ENCODE measurements at places on chromosomes 3 and 15. TPM values are rescaled to one million over a fixed set of nuclear protein-coding genes. Genes with fewer than 3 reads are reported as not detected.

Gene PCOLCE2
- not detected for total RNA-seq

Gene GOLGA8J
- not detected for total RNA-seq

Gene SLC22A13
- 0.73 TPM for total RNA-seq

Gene ZDHHC19
- total RNA-seq: 0.49 TPM

Gene LMAN1L
- total RNA-seq: 0.58 TPM

Gene FBXL22
- 1.6 TPM for total RNA-seq

Gene PLSCR5
- total RNA-seq: not detected

Gene SLC28A2
- not detected for total RNA-seq

Gene PP2D1
- total RNA-seq: not detected

Gene SEMA3G
- 0.75 TPM for total RNA-seq

Gene THAP10
- total RNA-seq: not detected

Gene ZNF501
- 5.6 TPM for total RNA-seq

Gene AGTR1
- not detected for total RNA-seq

Gene LTF
- total RNA-seq: not detected

Gene CLDN16
- total RNA-seq: not detected

Gene SLC15A2
- 3.0 TPM for total RNA-seq

Gene PLA2G4B
- 32.0 TPM for total RNA-seq

Gene ZNF860
- total RNA-seq: not detected

Gene FBN1
- 1.2 TPM for total RNA-seq

GRCh38 chr15:76376029-76376428, 39.5 kb downstream of the ISL2 start:
- no peak for DNase-seq

DNA sequence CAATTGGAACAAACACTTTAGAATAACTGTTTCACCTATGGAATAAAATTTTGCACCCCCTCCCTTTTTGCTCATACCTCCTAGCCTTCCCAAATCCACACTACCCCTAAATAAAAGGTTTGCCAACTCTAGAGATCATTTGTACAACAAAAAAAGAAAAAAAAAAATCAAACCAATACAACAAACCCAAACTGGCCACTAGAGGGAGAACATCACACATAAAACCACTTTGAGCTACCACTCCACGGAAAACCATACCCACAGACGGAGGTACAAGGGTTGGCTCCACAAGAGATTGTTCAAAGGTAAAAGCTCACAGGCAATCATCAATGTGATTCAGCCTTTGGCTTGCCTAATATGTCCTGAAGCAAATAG, 47.6 kb downstream of the SETMAR start:
- peak; percentile 47 for DNase-seq

- no peak for DNase-seq
These were observed 226.6 kb upstream of the AZI2 start for GRCh38 chr3:28575100-28575745.

- no peak for DNase-seq
These were observed 246.8 kb upstream of the STT3B start for GRCh38 chr3:31285833-31286486.

DNA sequence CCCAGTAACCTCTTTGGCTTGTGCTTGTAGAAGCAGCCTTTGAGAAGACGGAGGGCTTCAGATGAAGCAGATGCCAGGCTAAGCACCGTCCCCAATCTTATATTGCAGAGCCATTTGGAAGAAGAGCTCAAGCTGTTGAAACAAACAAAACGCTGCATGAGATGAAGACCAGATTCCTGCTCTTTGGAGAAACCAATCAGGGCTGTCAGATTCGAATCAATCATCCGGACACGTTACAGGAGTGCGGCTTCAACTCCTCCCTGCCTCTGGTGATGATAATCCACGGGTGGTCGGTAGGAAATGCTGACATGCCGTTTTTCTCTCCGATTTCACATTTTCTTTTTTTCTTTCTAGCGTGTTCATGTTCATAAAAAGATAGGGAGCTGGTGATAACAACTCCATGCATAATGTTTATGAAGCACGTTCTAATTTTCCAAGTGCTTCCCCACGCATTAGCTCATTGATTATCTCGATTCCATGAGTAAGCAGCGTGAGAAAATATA, 106.5 kb downstream of the LIPC start:
- DNase-seq: no peak

DNA sequence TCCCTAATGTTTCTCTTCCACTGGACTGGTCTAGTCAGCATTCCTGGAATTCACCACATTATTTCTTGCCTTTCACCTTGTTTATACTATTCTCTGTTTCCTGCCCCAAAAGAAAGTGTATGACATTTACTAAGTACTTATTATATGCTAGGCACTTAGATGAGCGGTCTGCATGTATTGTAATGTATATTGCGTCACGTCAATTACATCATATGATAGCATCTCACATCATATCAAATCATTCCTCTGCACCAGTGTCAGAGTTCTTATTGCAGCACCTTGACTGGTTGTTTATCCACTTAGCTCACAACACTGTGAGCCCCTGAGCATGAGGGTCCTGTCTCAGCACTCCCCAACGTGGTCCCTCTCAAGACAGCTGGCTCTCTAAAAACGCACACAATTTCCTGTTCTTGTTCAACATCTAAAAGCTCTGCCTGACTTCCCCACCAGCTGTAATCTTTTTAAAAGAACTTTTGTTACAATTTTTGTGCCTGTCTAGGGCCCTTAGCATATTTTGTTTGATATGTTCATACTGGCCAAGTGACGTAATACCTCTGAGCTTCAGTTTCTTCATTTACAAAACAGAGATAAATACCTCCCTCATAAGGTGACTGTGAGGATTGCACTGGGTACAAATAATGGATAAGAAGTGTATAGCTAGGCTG, 58.8 kb downstream of the ARHGAP31 start:
- no peak for DNase-seq

GRCh38 chr15:59013246-59013873, 25.9 kb downstream of the RNF111 start:
- no peak for DNase-seq

GRCh38 chr3:177236704-177237103, 39.4 kb upstream of the TBL1XR1 start:
- DNase-seq: no peak

GRCh38 chr3:46860017-46860809, 3.0 kb downstream of the MYL3 start:
- DNase-seq: no peak

- no peak for DNase-seq
These were observed 354.8 kb upstream of the TBL1XR1 start for GRCh38 chr3:177552051-177552450.

DNA sequence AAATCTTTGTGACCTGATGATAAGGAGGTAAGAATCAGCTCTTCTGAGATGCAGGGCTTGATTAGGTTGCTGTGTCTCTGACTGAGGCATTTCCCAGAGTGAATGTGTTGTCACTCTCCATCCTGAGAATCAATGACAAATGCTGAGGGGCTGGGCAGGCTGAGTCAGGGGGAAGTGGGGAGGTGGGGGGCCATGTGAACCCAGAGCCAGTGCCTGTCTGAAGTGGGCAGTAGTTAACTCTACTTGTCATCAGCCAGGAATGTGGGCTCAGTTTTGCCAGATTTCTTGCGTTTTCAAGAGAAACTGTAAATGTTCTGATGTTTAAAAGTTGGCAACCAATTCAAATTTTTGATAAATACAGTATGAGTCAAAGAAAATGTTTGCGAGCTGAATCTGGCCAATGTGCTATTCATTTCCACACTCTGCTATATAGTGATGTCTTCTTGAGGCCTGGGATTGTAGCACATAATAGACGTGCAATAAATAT, 3.1 kb upstream of the BNC1 start:
- DNase-seq: no peak

DNA sequence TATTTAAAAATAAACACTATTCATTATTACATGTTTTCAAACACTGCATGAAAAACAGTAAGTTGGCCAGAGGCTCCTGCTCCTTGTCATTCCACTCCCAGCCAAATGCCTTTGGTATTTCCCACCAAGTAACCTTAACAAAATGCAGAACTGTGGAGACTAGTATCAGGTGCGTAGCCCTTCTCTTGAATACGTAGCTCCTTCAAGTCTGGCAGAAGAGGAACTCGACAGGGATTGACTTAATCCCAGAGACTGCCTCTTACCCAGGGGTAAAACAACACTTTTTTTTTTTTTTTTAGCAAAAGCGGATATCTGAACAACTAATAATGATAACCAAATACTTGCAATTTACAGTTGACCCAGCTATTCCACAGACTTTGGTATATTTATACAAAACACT, 738 bp downstream of the COMMD2 start:
- no peak for DNase-seq

- no peak for DNase-seq
These were observed 21.7 kb downstream of the KIF7 start for GRCh38 chr15:89633585-89633984.

DNA sequence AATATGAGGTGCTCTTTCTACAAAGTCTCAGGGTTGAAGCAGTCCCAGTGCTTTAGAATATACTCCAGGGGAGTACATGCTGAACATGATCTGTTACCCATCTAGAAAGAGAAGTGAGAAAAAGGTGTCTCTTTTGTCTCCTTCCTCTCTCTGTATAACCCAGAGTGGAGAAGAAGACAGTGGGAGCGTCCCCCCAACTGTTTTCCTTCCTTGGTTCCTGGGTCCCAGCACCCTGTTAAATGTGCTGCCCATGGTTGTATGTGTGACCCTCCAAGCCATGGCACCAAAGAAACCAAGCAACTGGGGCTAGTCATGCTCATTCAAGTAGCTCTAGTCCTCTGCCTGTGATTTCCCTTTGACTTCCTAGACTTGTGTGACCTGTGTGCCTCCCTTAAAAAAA, 683.7 kb downstream of the TBL1XR1 start:
- no peak for DNase-seq

DNA sequence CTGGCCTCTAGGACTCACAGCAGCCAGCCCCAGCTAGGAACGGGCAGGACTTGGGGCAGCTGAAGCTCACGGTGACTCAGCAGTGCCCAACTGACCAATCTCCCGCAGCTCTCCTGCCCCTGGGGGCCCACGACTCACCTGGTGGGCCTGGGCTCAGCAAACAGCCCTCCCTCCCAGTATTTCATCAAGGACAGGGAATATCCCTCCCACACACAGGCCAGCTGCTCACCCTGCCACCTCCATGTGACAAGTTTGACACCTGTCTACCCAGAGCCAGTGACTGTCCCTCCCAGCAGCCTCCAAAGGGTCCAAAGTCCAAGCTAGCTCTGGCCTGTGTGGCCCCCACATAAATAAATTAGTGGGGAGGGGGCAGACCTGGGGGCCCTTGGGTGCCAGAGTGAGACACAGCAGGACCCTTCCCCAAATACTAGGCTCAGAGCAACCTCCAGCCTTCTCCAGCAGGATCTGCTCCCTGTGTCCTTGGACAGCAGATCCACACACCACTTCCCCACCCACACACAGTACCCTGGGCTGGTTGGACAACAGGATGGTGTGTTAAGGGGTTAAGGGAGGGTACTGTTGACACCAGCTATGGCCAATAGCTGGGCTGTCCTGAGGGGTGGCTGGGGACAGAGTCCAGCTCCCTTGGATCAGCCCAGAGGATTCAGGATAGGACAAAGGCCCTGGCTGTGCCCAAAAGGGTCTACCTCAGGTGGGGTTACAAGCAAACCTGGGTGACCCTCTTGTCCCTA, 4.3 kb downstream of the GNAT1 start:
- no peak for DNase-seq

- DNase-seq: no peak
These were observed 143.6 kb downstream of the PLCL2 start for GRCh38 chr3:17028363-17028762.

- DNase-seq: no peak
These were observed 553.8 kb downstream of the MAGI1 start for GRCh38 chr3:65484964-65485363.

DNA sequence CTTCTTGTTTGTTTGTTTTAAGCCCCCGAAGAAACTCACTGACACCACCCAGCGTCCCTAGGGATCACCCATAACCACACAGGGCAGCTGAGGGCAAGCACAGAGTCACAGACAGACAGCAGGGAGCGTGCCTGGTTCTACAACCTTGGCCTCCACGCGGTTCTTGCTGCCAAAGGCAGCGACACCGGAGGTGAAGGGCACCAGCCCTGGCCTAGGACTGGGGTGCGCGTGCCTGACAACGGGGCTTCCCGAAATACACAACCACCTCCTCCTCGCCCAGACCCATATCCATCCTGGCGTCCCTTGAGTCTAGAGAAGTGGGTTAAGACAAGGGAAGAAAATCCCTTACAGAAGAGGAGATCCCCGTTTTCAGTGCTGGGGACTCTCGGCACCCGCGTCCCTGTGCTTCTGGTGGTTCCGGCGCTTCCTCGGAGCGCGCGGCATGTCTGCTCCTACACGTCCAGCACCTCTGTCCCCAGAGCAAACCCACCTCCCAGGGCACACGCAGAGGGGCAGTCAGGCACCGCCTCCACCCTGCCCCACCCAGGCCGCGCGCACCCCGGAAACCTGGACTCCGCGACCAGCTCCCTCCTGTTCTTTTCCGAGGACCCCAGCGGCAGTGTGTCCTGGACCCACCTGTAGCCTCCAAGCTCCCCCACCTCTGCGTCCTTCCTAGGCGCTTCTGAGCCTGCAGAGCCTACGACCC, 911 bp downstream of the RFTN1 start:
- peak; percentile 54 for DNase-seq

DNA sequence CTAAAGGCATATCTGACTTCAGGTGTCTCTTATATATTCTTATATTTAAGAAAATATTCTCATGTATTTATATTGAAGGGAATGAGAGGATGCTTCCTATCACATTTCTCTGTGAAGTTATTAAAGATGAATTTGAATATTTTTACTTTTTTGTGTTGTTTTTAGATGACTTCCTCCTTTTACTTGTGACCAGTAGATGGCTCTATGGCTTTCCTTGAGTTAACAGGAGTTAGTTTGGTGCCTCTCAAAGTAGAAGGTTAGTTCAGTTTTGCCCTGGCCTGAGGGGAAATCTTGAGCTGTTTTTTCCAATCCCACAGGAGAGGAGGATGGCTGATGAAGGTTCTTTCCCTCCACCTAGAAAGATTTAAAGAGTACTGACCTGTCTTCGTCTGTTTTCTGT, 80.7 kb downstream of the SQOR start:
- DNase-seq: no peak

- no peak for DNase-seq
These were observed 60.2 kb downstream of the MAP3K13 start for GRCh38 chr3:185423178-185423577.

- DNase-seq: no peak
These were observed 82.2 kb upstream of the GOLGA8B start for GRCh38 chr15:34665498-34666116.

DNA sequence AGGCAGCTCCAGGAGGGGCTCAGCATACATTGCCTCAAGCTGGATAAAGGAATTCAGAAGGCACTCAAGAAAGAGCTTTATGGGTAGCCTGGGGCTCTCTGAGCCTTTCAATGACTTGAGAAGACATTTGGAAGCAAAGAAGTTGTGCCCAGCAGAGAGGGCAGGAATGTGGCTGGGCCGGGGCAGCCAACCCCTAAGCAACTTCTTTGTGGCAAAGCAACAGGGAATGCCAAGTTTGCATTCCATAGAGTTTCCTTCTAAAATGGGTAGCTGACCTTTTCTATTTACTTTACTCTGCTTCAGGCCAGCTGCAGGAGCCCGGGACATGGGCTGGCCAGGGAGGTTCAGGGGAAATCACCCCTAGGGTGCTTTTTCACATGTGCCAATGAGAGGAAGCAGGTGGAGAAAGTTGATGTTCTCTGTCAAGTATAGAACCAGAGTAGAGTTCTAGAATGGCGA, 45.6 kb downstream of the CCDC12 start:
- no peak for DNase-seq

GRCh38 chr15:90918835-90919234, 13.5 kb downstream of the HDDC3 start:
- no peak for DNase-seq

- DNase-seq: no peak
These were observed 54.1 kb downstream of the SLC28A2 start for GRCh38 chr15:45306105-45306504.
